ENCODE measurements at places on chromosomes 2 and 18. TPM values are rescaled to one million over a fixed set of nuclear protein-coding genes. Genes with fewer than 3 reads are reported as not detected.

Gene COL4A4
- total RNA-seq = not detected

Gene CCDC74B
- total RNA-seq = 3.9 TPM

Gene IL1A
- 2.1 TPM for total RNA-seq

Gene GTF3C2
- 53.5 TPM for total RNA-seq

Gene ZFP36L2
- total RNA-seq = 9.6 TPM

Gene SNED1
- total RNA-seq = 5.1 TPM

Gene SDC1
- 40.5 TPM for total RNA-seq

Gene UPP2
- total RNA-seq = not detected

Gene REEP1
- 2.7 TPM for total RNA-seq

Gene ACVR1C
- total RNA-seq = not detected

Gene KRTCAP3
- not detected for total RNA-seq

Gene KCNJ3
- not detected for total RNA-seq

Gene TUBA4B
- not detected for total RNA-seq

Gene SPC25
- 28.1 TPM for total RNA-seq
